ENCODE measurements at places on chromosomes 11 and 22. TPM values are rescaled to one million over a fixed set of nuclear protein-coding genes. Genes with fewer than 3 reads are reported as not detected.

- DNase-seq = no peak
These were observed 125.9 kb upstream of the FGF3 start for GRCh38 chr11:69945157-69945556.

- no peak for DNase-seq
These were observed 25.1 kb downstream of the RGL4 start for GRCh38 chr22:23715806-23716375.

DNA sequence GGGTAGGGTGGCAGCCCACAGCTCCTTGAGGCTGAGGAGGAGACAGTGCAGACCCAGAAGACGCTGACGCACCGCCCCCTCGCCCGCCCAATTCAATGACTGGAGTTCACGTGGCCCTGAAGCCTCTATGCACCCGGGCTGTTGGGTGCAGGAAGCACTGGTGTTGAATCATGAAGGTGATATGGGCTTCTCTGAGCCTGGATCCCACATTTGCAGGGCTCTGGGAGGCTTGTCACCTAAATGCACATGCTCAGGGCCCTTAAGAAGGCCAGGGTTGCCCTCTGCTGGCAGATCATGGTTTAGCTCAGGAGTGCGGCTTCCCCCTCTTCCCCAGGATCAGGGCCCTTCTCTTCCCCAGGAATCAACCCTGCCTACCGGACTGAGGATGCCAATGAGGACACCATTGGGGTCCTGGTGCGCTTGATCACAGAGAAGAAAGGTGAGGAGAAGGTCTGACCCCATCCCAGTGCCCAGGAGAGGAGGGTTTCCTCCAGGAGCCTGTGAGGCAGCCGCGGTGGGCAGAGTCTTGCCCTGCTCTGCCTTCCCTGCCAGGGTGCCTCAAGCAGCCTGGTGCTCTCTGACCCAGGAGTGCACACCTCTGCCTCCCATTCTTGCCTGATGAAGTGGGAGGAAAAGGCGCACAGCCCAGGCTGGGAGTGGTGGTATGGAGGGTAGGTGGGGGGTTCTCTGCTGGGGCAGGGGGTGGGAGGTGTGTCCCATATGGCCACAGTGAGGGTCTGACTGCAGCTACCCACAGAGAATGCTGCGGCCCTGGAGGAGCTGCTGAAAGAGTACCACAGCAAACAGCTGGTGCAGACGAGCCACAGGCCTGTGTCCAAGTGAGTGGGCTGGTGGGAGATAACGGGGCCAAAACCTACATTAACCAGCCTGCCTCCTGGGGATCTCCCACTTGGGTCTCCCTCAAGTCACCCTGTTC, 17.5 kb downstream of the RELT start:
- peak; percentile 37 for DNase-seq

DNA sequence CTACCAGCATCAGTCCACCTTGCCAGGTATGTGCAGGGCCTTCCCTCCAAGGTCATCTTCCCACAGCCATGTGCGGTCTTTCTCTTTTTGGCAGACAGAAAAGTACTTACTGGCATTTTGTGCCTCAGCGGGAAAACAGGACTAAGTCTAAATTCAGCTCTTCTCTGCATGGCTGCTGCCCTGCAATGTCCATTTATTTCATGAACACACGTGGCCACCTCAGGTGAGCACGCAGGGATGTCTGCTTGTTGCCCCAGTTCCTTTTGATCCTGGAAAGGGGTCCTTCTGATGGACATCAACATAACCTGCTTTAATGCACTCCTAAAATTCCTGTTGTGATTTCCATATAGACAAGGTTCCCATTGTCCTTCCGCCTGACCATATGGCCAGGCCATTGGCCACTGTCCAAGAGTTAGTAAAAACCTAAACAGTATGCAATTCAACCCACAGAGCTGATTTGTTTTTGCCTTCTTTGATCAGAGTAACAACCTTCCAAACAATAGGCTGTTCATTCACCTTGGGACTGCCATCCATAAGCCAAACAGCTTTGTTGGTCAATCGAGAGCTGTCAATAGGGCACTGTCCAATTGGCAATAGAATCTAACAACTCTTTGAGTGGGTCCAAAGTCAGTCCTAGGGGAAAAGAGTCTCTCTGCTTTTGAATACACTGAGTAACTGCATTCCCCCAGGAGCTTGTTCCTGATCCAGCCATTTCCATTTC, 5.9 kb downstream of the TREH start:
- no peak for DNase-seq

DNA sequence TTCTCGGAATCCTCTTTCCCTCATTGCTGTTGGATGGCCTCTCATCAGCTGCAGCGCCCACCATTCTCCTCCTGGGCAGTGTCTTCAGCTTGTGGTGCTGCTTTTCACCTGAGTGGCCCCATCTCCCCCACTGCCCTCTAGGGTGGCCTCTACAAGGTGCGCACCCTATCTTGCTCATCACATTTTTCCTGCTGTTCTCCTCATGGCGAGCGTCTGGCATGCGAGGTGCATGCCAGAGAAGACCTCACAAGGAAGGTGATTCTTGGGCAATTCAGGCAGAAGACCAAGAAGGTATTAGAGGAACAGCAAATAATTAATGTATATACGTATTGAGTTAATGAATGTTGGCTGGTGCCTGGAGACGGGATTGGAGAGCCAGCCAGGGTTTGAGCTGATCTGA, 3.1 kb downstream of the AP2A2 start:
- DNase-seq = no peak

DNA sequence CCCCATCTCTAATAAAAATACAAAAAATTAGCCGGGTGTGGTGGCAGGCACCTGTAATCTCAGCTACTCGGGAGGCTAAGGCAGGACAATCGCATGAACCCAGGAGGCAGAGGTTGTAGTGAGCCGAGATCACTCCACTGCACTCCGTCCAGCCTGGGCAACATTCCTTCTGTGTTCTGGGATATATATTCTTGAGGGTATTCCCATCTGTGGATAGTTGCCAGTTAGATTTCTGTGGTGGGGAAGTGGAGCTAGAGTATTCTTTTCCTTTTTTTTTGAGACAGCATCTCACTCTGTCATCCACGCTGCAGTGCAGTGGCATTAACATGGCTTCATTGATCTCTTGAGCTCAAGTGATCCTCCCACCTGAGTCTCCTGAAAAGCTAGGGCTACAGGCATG, 9.1 kb upstream of the ZNF74 start:
- DNase-seq = no peak

DNA sequence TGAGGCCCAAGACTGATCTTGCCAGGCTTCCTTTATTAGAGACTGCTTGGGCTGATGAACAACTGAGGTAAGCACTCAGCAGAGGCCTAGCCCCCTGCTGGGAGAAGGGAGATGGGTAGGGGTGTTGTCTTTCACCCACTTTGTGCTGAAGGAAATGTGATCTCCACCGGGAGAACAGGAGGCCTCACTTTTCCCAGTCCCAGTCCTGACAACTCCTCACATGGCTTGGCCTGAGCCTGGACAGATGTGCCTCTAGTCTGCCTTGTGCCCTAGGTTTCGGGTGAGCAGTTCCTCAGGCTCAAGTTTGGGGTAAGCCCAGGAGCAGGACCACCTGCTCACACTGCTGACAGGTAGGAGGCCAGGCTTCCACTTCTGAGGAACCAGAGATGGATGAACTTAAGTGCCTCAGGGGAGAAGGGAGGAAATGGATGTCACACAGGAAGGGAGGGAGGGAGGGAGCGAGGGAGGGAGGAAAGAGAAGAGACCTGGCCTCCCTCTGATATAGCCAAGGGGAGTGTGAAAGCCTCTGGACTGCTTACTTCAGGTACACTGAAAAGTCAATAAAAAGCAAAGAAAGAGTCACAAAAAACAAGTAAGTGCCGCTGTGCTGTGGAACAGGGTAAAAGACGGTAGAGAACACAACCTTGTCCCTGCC, 8.1 kb downstream of the CLPB start:
- no peak for DNase-seq

DNA sequence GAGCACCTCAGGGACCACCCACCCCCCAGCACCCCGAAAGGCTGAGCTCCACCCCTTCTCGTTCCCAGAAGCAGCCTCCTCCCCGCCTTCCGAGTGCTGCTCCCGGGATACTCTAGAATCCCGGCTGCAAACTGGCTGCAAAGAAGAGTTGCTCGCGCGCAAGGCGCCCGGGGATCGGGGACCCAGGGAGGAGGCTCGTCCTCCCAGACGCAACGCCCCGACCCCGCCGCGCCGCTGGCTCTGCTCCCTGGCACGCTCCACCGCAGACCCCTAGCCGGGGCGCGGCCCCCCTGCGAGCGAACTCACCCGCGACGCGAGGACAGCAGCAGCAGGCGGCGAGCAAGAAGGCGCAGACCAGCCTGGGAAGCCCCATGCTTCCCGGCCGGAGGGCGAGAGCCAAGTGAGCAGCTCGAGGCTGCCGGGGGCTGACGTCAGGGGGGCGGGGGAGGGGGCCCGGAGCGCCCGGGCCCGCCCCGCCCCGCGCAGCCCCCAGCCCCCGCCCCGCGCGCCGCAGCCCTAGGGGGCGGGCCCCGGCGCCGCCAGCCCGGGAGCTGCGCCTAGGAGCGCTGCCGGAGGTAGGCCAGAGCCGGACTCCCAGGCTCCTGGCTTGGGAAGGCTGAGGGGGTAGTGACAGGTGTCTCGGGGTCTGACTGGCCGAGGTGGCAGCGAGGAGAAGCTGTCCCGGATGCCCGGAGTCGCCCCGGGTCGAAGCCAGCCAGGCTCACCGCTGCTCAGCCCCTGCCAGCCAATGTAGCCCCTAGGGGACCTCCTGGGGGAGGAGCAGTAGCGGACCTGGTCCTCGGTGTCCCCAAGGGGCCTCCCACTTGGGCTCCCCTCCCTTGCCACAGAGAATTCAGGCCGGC, at the start of gene MCAM:
Gene MCAM (minus strand): TSS at position 402 of the 863 bp plus-strand sequence. CDS start 29 bp downstream, at position 373.
- DNase-seq = peak; percentile 10

GRCh38 chr22:23098718-23099530, 28.6 kb downstream of the GNAZ start:
- no peak for DNase-seq

GRCh38 chr11:2570211-2570811, 125.5 kb downstream of the KCNQ1 start:
- DNase-seq = no peak

DNA sequence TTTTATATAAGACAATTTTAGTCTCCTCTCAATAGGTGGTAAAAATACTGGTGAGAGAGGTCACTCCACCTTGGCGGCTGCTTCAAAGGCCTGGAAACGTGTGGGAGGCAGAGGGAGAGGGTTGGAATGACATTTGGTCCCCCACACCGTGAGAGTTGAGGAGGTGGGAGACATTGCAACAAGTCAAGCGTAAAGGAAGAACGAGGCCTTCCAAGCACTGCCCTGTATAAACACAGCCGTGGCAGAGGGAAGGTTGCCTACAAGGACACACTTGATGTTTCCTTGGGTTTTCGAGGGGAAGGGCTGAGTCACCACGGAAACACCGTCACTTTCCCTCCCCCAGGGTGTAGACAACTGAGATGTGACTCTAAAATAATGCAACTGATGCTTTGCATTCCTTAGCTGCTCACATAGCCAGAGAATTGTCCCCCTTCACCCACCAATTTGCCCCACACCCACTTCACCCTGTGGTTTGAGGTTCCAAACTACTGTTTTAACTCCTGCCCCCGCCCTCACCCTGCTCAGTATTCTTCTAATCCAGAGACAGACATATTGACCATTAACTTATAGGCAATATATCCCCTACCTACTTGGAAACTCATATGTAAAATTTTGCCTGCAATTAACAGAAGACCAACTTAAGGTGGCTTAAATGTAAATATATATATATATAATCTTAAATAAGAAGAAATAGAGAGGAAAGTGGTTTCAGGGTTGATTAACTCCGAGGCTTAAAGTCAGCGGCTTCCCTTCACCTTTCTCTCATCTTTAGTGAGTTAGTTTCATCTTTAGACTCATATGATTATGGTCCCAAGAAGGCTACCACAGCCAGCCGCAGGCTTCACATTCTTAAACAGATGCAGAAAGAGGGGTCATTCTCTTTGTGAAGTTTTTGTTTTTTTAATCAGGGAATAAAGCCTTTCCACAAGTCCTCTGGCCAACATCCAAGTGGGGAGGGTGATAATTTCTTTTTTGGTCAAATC, 54.1 kb upstream of the BDNF start:
- no peak for DNase-seq

DNA sequence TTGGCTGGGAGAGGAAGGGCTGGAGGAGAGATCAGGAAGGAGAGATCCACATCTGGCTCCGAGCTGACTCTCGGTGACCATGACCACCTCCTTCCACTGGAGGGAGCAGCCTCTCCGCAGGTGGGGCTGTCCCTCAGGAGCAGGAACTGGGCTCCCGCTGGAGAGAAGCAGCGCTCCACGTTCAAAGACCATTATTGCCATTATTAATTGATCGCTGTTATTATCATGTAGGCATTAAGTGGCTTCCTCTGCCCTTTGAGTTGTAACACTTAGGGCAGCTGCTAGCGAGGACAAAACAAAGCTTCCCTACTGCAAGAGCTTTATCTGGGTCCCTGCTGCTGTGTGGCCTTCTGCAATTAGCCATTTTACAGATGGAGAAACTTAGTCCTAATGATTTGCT, 251.9 kb downstream of the ST3GAL4 start:
- peak; percentile 39 for DNase-seq

- no peak for DNase-seq
These were observed 97.3 kb downstream of the COMMD9 start for GRCh38 chr11:36191941-36192340.

DNA sequence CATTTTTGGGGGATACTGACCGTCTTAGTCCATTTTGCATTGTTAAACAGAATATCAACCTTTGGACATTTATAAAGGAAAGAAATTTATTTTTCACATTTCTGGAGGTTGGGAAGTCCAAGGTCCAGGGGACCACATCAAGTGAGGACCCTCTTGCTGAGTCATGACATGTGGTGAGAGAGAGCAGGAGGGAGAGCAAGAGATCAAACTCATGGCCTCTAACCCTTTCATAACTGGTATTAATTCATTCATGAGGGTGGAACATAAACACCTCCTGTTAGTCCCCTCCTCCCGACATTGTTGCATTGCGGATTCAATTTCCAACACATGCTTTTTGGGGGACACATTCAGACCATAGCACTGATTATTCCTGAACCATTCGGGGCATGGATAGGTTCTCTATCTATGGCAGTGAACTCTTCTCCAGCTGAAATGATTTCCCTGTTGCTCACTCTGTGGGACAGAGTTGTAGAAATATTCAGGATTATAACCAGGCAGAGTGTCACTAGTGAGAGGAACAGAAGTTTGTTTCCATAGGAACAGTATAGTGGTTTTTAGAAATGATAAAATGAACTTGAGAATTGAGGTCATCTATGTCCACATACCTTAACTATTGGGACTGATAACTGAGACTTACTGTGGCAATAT, 88.2 kb upstream of the OR9Q1 start:
- no peak for DNase-seq

Gene TBX1
- 4.8 TPM for total RNA-seq

Gene IGLL1
- 0.39 TPM for total RNA-seq

Gene TEX12
- total RNA-seq = 0.20 TPM

Gene KCNJ1
- total RNA-seq = 0.10 TPM

Gene APOA5
- not detected for total RNA-seq

Gene SLC25A1
- 36.7 TPM for total RNA-seq

Gene PGA5
- total RNA-seq = 0.39 TPM

All from skin of body (tissue), 3 donors.